ENCODE measurements at places on chromosomes 16 and 17. TPM values are rescaled to one million over a fixed set of nuclear protein-coding genes. Genes with fewer than 3 reads are reported as not detected.
A peak's percentile ranks its signal among the peaks of the same experiment; 100 is the strongest.

Gene PLLP
- 3.8 TPM for polyA plus RNA-seq

Gene CSF3
- polyA plus RNA-seq = 0.23 TPM

Gene KIF18B
- polyA plus RNA-seq = 10.7 TPM

Gene KLHL10
- polyA plus RNA-seq = 0.08 TPM

Gene CCL16
- polyA plus RNA-seq = 0.19 TPM

Gene RPH3AL
- polyA plus RNA-seq = 5.5 TPM

Gene ALOX15B
- polyA plus RNA-seq = 0.17 TPM

Gene LHX1
- polyA plus RNA-seq = not detected

Gene CCDC200
- 4.0 TPM for polyA plus RNA-seq

Gene MGAT5B
- polyA plus RNA-seq = 0.88 TPM

Gene NACA2
- polyA plus RNA-seq = 1.7 TPM

DNA sequence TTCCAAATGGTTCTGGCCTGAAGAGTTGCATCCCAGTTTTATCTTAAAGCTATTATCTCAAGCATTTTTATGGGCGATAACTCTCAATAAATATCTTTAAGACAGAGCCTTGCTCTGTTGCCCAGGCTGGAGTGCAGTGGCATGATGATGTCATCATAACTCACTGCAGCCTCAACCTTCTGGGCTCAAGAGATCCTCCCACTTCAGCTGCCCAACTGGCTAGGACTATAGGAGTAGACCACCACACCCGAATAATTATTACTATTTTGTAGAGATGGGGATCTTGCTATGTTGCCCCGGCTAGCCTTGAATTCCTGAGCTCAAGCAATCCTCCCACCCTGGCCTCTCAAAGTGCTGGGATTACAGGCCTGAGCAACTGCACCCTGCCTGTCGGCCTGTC is 26.1 kb upstream of the CYTH1 start:
- DNase-seq = no peak

GRCh38 chr16:68332411-68333121 is 21.7 kb downstream of the PRMT7 start:
- DNase-seq = peak; percentile 87

GRCh38 chr17:32931686-32932085 is 3.7 kb downstream of the TMEM98 start:
- no peak for DNase-seq

GRCh38 chr16:79767421-79768275 is 167.1 kb upstream of the MAF start:
- DNase-seq = peak; percentile 80

DNA sequence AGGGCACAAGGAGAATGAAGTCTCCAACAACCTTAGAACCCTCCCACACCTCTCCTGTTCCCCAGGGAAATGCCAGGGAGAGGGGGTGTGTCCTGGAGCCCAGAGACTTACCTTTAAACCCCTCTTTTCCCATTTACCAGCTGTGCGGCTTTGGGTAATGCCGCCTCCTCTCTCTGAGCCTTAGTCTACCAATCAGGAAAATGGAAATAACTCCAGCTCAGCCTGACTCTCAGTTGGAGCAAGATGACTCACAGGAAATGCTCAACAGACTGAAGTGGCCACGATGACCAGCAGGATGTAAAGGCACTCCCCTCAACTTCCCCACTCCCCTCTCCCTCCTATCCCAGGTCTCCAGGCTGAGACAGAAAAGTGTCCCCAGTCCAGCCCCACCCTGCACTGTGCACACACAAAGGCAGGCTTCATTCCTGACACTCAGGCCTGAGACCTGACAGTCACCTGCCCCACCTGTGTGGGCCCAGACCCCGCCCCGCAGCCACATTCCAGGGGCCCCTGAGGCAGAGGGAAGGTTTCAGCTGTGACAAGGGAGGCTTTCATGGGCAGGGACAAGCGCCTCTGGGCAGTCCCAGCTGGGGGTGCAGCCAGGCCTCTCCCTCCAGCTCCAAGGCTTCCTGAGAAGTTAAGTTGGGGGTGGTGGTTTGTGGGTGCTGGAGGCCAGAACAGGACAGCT is 3.0 kb upstream of the KRT15 start:
- DNase-seq = no peak

DNA sequence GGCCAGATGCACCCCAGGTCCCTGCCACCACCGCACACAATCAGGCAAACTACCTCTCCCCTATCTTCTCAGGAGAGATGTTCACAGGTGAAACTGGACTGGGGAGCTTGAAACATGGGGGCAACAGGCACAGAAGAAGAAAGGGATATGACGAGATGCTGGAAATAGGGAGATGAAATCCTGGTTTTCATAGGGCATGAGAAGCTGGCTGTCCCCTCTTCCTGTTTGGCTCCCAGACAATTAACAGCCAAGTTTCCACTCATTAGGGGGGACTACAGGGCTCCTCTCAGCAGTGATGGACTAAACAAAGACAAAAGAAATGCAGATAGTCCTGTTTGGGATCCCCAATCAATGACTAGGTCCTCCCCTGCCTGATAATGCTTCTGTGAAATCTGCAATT is 266.0 kb downstream of the NTN1 start:
- DNase-seq = no peak

DNA sequence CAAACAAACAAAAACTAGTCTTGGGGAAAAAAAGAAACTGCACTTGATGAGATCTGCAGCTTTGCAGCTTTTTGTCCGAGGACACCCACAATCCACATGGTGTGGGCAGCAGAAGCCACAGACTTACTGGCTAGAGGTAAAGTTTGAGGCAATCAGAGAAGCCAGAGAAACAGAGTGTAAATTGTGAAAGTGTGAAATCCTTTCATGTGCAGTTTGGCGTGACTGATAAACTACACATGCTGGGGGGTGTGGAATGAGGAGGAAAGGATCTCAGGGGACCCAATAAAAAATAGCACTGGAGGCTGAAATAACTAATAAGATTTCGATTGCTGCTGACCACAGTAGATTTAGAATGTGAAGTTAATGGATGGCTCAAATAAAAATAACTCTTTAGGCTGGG is 42.4 kb upstream of the HOXB13 start:
- no peak for DNase-seq

DNA sequence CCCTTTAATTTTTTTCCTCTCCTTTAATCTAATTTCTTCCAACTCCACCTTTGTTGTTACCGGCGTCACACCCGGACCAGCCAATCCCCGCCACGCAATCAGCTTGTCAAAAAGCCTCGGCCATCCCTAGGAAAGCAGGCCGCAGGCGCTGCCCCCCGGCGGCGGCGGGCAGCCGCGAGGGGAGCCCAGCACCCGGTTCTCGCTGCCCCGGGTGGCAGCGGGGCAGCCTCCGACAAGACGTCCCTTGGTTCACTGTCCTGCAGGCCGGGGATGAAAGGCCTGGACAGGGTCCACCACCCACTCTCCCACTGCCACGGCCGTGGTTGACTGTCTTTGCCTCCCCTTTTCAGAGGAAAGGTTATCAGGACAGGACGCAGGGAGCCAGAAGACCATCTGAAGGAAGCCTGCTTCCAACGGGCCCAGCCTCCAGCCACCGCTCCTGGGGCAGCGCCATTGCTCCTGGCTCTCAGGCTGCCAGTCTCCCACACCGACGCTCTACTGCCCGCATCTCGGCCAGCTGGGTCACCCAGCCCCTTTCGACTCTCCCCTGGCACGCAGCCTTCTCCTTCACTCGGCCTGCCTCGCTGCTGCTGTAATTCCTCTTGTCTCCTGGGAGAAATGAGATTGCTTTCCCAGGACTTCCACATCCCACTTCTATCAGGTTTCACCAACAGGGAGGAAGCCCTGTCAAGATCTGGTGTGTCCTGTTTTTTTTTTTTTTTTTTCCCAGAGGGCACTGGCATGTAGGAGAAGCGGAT is 2.8 kb upstream of the UBTF start:
- DNase-seq = peak; percentile 84

DNA sequence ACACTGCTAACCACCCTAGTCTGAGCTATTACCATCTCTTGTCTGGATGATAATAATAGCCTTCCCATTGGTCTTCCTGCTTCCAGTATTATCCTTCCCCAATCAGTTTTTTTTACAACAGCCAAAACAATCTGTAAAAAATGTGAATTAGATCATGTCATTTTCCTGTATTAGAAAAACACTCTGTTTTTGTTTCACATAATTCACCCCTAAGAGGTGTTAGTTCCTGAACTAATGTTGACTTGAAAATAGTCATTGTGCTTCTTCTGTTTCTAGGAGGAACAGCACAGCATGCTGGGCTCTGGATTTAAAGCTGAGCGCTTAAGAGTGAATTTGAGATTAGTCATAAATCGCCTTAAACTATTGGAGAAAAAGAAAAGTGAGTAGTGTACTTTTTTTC is 20.0 kb downstream of the IST1 start:
- DNase-seq = no peak

DNA sequence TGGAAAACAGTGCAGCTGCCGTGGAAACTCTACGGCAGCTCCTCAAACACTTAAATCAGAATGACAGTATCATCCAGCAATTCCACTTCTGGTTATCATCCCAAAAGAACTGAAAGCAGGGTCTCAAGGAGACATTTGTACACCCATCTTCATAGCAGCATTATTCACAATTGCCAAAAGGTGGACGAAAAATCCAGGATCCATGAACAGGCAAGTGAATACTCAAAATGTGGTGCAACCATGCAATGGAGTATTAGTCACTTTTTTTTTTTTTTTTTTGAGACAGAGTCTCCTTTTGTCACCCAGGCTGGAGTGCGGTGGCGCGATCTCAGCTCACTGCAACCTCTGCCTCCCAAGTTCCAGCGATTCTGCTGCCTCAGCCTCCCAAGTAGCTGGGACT is 10.6 kb upstream of the AATK start:
- DNase-seq = no peak

- DNase-seq = peak; percentile 91
These were observed 52.9 kb upstream of the MAF start for GRCh38 chr16:79653373-79653891.

DNA sequence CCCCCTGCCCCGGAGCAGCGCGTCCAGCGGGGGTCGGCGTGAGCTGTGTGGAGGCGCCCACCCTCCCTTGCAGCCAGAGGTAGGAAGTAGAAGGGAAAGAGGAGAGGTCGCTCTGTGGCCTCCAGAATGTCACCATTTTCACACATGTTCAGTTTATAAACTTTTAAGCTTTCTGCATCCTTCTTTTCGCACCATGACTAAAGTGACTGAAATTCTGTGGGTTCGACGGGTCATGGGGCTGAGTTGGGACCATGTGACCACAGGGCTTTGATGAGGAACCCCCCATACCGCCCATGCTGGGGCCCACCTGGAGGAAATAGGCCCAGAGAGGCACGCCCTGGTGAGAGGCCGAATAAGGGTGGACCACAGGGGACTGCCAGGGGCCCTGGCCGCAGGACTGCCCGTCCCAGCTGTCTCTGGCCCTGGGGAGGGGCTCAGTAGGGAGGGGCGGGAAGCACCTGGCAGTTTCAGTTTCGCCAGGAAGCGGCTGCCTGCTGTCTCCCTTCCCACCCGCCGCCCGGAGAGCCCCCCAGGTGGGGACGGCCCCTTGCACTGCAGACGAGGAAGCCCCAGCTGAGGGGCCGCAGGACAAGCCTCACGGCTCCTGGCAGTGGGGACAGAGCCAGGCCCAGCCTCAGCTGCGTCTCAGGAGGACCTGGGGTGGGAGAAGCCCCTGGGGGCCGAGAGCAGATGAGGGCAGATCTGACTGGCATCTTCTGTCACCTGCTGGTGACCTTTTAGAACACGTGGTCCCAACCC is 9.0 kb downstream of the CBFA2T3 start:
- DNase-seq = peak; percentile 44

DNA sequence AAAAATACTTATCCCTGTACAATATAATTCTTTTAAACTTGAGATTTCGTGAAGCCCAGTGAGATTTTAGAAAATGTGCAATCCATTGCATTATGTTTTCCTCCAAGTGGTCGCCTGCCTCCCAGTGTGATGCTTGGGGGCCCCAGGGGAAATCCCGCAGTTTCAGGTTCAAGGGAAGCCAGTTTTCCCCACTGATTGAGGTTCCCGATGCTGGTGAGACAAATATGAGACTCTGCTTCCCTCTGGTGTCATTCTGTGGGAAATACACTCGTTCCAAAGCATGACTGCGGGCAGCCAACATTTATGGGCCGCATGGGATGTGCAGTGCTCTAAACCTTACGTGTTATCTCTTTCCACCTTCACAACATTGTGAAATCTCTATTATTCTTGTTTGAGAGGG is 200.8 kb downstream of the PRKCB start:
- DNase-seq = peak; percentile 51

DNA sequence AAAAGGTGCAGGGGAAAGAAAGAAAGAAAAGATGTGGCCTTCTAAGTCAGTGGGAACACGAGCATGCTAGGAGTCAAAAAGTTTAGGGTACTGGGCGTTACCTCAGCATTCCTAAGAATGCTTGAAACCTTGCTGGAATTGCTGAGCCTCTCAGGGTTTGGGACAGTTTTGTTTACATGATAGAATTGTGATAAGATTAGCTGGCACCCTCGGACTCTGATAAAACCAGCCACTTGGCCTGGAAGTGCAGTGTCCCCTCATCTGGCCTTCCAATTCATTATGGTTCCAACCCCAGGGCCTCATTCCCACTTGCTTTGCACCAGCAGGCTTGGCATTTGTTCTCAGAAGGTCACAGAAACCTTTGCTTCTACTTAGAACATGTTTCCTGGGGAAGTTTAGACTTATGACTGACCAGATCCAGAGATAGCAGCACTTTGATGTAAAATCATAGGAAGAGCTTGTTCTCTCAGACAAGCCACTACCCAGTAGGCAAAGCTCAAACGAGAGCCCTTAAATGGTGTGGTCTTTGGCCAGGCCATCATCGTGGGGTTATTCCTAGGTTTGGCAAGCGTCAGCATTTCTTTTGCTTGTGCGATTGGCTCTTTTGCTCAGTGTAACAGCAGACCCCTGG is 8.0 kb downstream of the SGF29 start:
- DNase-seq = no peak

Data from muscle of leg (tissue), 16 donors.